Tibial nerve (tissue), 4 donors: ENCODE measurements at places on chromosomes 12 and 14. TPM values are rescaled to one million over a fixed set of nuclear protein-coding genes. Genes with fewer than 3 reads are reported as not detected.
A peak's percentile ranks its signal among the peaks of the same experiment; 100 is the strongest.

The ANG gene
- 41.9 TPM for total RNA-seq

The TSPAN11 gene
- 16.0 TPM for total RNA-seq

The CMKLR1 gene
- total RNA-seq: 22.3 TPM

The NKX2-1 gene
- total RNA-seq: not detected

The SLC22A17 gene
- 57.6 TPM for total RNA-seq

The DLK1 gene
- not detected for total RNA-seq

The RPGRIP1 gene
- not detected for total RNA-seq

GRCh38 chr14:49863487-49864281 lies 11.1 kb upstream of the NEMF start:
- H3K36me3 ChIP-seq: no peaks in the 10 kb centered on the region
- H3K4me1 ChIP-seq: no peaks in the 10 kb centered on the region
- peak overlapping the region; percentile 59 for H3K4me3 ChIP-seq
- DNase-seq: no peak
- H3K27ac ChIP-seq: peak overlapping the region; percentile 90
- H3K27me3 ChIP-seq: no peaks in the 10 kb centered on the region

DNA sequence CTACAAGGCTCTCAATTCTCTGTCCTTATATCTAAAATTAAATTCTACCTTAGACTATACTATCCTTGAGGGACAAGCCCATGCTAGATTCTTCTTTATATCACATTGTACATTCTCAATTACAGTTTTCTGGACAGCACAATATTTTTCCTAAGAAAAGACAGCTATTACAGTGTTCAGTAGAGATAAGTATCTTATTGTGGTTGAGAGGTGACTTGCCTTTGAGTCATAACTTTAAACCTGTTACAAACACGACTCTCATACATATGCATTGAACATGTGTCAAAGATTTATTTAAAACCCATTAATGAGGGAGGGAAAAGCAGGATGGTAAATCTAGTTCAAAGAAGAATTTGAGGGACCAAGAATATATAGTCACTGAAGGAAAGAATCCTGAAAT lies 61.1 kb downstream of the TPH2 start:
- H3K4me3 ChIP-seq: no peak overlapping the region
- no peaks in the 10 kb centered on the region for H3K27me3 ChIP-seq
- no peak overlapping the region for H3K27ac ChIP-seq
- no peak for DNase-seq

GRCh38 chr14:96201965-96202364 lies 2.7 kb upstream of the BDKRB2 start:
- H3K4me1 ChIP-seq: peaks cover 43% of the 10 kb centered on the region
- H3K27ac ChIP-seq: no peak overlapping the region
- H3K4me3 ChIP-seq: no peak overlapping the region
- H3K27me3 ChIP-seq: peaks cover 9% of the 10 kb centered on the region
- DNase-seq: no peak
- no peaks in the 10 kb centered on the region for H3K36me3 ChIP-seq

DNA sequence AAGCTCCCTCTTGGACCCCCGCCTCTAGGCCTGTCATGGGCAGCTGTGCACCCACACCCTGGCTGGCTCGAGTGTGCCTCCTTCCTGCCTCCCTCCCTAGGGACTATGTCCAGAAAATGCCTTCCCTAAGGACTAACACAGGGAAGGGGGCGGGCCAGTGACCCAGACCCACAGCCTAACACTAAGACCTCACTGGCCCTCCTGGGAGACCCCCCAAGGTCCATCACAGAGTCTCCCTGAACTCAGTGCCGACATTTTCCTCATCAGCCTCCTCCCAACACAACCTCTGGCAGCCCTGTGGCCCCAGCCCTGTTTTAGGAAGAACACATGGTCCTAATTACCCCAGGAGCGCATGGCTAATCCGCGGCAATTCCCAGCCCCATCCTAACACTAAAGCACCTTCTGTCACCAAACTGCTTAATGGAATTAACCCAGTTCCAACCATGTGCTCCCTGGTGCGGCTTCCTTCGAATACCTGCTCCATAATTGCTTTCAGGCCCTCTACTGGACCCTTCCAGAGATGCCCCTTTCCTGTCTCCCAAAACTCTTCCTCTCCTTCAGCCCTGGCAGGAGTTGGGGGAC lies 5.6 kb downstream of the MSI1 start:
- no peak overlapping the region for H3K27ac ChIP-seq
- peaks cover 33% of the 10 kb centered on the region for H3K27me3 ChIP-seq
- no peak overlapping the region for H3K4me3 ChIP-seq
- H3K36me3 ChIP-seq: no peaks in the 10 kb centered on the region

GRCh38 chr12:89750389-89751351 lies 42.0 kb upstream of the ATP2B1 start:
- H3K36me3 ChIP-seq: no peaks in the 10 kb centered on the region
- DNase-seq: no peak
- H3K27ac ChIP-seq: no peak overlapping the region
- no peaks in the 10 kb centered on the region for H3K4me1 ChIP-seq

DNA sequence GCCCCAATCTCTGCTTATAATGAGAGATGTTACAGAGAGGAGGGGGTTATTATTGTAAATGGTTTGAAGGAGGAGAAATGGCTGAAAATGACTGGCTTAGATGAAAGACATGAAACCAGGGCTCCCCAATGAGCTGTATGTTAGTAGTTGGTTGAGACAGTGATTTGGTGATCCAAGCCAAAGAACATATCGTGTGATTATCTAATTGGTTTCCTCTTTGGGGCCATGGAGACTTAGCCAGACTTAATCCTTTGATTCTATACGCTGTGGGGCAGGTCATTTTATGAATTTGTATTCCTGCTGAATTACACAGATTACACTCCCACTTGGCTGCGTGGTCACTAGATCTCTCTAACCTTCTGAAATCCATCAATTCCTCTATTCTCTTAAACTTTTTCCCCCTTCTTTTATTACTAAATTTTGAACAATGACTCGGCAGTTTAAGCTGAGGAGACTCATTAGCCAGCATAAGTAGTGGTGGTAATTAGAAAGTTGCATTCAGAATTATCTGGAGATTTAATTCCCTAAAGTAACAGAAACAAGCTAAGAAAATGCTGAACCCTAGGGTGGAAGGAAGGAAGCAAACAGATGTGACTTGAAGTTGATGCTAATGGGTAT lies 5.3 kb downstream of the TTC8 start:
- H3K27ac ChIP-seq: no peak overlapping the region
- no peaks in the 10 kb centered on the region for H3K27me3 ChIP-seq
- DNase-seq: no peak
- H3K4me1 ChIP-seq: peaks cover 9% of the 10 kb centered on the region

GRCh38 chr12:77047341-77048109 lies 17.8 kb downstream of the E2F7 start:
- no peak for DNase-seq
- no peak overlapping the region for H3K27ac ChIP-seq
- H3K4me3 ChIP-seq: no peak overlapping the region
- H3K36me3 ChIP-seq: no peaks in the 10 kb centered on the region
- H3K4me1 ChIP-seq: no peaks in the 10 kb centered on the region

DNA sequence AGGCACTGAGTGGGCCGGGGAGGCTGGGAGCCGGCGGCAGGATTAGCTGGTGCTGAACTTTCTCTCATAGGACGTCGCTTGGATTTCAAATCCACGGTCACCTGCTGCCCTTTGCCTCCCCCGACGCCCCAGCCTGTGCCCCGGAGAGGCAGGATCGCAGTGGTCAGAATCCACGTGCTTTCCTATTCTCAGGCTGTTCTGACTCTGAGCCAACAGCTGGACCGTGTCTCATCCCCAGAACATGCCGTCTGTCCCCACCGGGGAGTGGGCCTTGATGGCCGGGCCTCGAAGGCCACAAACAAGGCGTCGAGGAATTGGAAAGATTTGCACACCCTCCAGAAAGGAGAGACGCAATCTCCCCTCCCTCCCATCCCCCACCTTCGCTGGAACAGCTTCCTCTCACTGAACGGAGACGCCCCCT lies 18.5 kb upstream of the MLXIP start:
- H3K4me1 ChIP-seq: peaks cover 31% of the 10 kb centered on the region
- DNase-seq: no peak
- H3K27ac ChIP-seq: no peak overlapping the region
- H3K27me3 ChIP-seq: no peaks in the 10 kb centered on the region

DNA sequence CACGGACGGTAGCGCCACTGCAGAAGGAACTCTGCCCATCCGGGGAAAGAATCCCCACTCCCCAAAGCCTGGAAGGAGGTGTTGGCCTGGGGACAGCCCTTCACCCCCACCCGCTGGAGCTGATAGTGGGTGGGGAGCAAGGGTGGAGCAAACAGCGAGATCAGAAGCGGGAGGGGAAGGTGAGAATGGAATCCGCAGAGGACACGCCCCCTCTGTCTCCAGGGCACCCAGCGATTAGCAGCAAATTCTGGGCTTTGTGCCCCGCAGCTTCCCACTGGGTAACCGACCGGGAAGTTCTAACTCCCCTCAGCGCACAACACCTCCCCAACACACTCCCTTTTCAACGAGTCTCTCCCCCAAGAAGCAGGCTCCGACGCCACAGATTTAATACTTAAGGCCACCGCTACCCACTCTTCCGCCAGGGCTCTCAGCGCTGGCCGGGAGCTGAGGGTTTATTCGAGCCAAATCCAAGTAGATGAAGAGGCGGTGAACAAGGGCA lies 1.4 kb downstream of the SLC25A29 start:
- H3K36me3 ChIP-seq: no peaks in the 10 kb centered on the region
- H3K27me3 ChIP-seq: no peaks in the 10 kb centered on the region
- H3K4me1 ChIP-seq: peaks cover 20% of the 10 kb centered on the region
- H3K4me3 ChIP-seq: peak overlapping the region; percentile 80
- peak overlapping the region; percentile 93 for H3K27ac ChIP-seq

- no peak overlapping the region for H3K4me3 ChIP-seq
- no peaks in the 10 kb centered on the region for H3K36me3 ChIP-seq
- H3K27ac ChIP-seq: no peak overlapping the region
- no peaks in the 10 kb centered on the region for H3K27me3 ChIP-seq
Observed at GRCh38 chr12:65814038-65814437, 10.2 kb upstream of the HMGA2 start.

DNA sequence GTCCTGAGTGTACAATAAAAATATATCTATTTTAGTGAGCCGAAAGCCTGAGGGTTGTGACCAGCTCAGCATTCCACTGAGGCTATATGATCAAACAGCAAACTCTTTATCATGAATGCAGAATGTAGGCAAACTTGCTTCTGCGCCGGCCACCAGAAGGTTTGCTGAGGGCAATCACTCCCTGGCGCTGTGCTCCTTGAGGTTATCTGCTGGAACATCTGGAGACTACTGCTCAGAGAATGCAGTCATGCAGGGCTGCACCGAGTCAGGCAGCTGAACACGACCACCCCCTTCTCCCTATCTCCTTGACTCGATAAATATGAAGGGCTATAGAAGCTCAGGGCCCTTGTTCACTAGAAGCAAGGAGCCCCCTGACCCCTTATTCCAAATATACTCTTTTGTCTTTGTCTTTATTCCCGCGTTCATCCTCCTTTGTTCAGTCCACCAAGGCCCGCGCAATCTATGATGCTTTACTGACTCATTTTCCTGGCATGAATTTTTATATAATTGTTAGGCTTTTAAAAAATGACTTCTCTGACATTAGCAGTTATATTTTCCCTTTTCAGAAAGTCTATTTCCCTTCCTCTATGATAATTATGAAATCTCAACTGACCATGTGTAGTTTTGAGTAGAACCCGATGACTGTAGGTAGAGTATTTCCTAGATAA lies 1089.3 kb downstream of the SLC16A7 start:
- H3K27ac ChIP-seq: no peak overlapping the region
- H3K36me3 ChIP-seq: no peaks in the 10 kb centered on the region
- no peak for DNase-seq

GRCh38 chr14:21070610-21071224 lies 613 bp downstream of the ARHGEF40 start:
- no peaks in the 10 kb centered on the region for H3K27me3 ChIP-seq
- H3K4me3 ChIP-seq: peak overlapping the region; percentile 54
- DNase-seq: peak; percentile 38

- no peaks in the 10 kb centered on the region for H3K36me3 ChIP-seq
- H3K27ac ChIP-seq: no peak overlapping the region
- H3K4me3 ChIP-seq: no peak overlapping the region
- H3K4me1 ChIP-seq: no peaks in the 10 kb centered on the region
Observed at GRCh38 chr12:88753066-88753465, 172.8 kb upstream of the KITLG start.

DNA sequence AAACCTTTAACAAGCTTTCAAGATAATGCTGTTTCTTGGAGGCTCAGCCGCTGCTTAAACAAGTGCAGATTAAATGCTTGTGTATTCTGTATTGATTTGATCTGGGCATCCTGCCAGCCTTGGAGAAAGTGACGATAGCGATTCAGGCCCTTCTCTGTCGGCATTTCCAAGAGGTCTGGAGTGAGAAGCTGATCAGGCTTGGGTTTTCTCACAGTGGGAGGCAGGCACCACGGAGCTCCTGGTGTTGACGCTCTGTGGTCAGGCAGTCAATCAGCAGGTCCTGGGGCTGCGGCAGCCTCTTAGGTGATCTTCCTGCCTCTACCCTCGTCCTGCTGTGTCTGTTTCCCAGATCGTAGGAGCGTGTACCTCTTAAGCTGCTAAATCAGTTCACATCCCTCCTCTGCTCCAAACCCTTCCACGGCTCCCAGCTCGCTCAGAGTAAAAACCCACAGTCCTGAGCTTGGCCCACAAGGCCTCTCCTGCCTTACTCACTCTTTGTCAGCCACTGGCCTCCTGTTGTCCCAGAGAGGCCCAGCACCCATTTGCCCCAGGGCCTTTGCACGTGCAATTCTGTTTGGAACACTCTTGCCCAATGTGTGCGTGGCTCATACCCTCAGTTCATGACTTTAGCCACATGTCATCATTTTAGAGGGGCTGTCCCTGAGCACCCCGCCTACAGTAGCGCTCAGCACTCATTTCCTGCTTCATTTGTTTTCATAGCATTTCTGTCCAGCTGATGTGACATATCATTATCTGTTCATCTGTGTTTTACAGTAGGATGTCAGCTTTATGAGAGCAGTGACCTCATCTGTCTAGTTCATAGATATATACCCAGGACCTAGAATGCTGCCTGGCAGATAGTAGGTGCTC lies 155.4 kb downstream of the AACS start:
- DNase-seq: no peak
- peak overlapping the region; percentile 30 for H3K27ac ChIP-seq
- H3K27me3 ChIP-seq: no peaks in the 10 kb centered on the region
- H3K4me1 ChIP-seq: no peaks in the 10 kb centered on the region
- no peaks in the 10 kb centered on the region for H3K36me3 ChIP-seq

GRCh38 chr12:86796550-86796949 lies 540.4 kb upstream of the MGAT4C start:
- no peak overlapping the region for H3K27ac ChIP-seq
- H3K27me3 ChIP-seq: no peaks in the 10 kb centered on the region
- DNase-seq: no peak
- no peaks in the 10 kb centered on the region for H3K36me3 ChIP-seq
- no peak overlapping the region for H3K4me3 ChIP-seq
- H3K4me1 ChIP-seq: no peaks in the 10 kb centered on the region

GRCh38 chr14:105871590-105871989 lies 345.2 kb downstream of the TMEM121 start:
- H3K27ac ChIP-seq: no peak overlapping the region
- no peaks in the 10 kb centered on the region for H3K27me3 ChIP-seq
- no peak for DNase-seq
- H3K4me1 ChIP-seq: no peaks in the 10 kb centered on the region
- H3K36me3 ChIP-seq: no peaks in the 10 kb centered on the region

DNA sequence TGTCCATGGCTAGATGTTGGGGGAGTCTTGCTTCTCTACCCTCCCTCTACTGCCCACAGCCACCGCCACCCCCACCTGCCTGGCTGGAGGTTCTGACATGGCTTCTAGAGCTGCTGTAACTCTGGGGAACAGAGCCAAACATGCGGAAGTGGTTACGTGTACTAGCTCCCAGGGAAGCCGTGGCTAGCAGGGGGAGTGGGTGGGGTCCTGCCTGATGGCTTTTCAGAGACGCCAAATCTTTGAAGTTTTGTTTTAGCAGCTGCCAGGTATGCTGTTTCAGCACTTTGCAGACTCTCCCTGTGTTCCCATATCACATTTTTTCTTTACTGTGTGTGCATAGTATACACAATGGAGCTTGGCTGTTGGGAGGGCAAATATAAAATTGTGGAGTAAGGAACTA lies 150.3 kb downstream of the TGFB3 start:
- peak; percentile 34 for DNase-seq
- H3K27me3 ChIP-seq: no peaks in the 10 kb centered on the region
- no peaks in the 10 kb centered on the region for H3K4me1 ChIP-seq
